ENCODE measurements at places on chromosomes 4 and X.

GRCh38 chr4:13427599-13428325, 56.4 kb downstream of the RAB28 start:
- DNase-seq: no peak

GRCh38 chr4:156999175-156999517, 27.5 kb upstream of the PDGFC start:
- DNase-seq: no peak

DNA sequence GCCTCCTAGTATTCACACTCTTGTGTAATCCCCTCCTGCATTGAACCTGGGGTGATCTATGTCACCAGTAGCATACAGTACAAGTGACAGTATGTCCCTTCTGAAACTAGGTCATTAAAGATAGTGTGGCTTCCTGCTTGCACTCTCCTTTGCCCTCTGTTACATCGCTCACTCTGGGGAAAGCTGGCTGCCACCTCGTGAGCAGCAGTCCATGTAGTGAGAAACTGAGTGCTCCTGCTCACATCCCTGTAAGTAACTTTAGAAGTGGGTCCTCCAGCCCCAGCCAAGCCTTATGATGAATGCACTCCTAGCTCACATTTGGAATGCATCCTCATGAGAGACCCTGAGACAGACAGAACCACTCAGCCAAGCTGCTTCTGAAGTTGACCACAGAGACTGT, 89.8 kb upstream of the TNIP3 start:
- DNase-seq: no peak

GRCh38 chrX:45449982-45450381, 249.3 kb upstream of the DIPK2B start:
- no peak for DNase-seq

DNA sequence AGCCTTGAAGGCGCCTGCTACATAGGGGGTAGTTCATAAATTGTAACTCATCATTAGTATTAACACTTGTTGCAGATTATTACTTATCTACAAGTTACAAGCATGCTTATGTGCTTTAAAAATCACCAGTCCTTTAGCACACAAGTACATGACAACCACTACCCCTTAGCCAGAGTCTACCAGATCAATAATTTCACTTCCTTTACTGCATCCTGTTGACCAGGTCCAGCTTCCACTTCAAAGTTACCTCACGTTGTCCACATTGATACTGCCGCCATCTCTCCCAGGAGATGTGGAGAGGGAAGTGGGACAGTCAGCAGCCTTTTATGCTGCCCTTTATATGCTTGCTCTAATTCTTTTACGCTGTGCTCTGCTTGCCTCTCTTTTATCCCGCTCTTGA, 231.3 kb upstream of the CXXC4 start:
- no peak for DNase-seq

GRCh38 chr4:149511558-149512298, 303.9 kb downstream of the IQCM start:
- DNase-seq: no peak

- DNase-seq: no peak
Measured at GRCh38 chr4:40350627-40351227, 15.6 kb downstream of the CHRNA9 start.

DNA sequence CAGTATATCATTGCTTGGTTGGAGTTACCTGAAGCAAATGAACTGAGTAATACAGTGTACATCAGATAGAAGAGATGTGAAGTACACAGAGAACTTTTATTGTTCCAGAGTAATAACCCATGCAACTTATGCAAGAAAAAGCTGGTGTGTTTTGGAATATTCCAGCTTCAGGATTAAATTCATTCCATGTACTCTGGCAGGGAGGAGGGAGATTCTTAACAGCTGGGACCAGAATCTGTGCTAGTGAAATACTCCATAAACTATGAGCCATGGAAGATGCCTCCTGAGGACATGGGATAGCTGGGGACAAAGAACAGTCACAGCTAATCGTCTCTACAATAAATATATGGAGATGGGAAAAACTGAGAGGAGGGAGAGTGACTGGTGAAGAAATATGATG, 101.6 kb upstream of the OTUD4 start:
- no peak for DNase-seq

DNA sequence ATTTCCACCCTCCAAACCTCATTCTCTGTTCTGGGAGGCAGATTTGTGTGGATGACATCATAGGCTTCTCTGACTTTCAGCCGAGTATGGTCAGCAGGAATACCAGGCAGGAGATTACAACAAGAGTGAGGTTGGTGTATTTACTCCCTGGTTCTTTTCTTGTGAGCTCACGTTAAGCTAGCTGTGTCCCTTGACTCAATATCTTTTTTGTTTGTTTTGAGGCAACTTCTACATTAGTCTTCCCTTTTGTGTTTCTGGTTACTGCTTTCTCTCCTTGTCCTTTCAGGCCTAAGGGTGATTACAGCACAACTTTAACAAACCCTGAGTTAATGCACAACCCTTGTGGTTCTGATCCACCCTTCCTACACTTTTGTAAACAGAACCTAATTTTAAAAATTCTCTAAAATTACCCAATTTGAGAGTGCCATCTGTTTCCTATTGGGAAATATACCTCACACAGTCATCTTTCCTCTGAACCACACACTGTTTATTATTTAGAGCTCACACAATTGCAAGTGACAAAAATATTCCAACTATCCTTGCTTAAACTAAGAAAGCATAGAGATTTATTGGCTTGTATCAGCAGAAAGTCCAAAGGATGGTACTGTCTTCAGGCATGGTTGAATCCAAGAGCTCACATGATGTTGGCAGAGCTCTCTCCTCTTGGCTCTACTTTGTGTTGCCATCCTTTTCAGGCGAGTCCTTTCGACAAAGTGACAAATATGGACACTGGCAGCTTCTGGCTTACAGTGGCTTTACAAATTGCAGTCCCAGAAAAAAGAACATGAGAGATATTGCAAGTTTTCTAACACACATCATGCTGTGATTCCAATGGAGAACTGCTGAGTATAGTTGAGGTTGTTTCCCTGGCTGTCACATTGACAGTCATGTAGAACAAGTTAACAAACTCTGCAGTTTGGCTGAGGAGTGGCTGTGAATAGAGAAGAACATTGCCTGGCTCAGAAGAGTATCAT, 150.5 kb upstream of the DDIT4L start:
- no peak for DNase-seq

DNA sequence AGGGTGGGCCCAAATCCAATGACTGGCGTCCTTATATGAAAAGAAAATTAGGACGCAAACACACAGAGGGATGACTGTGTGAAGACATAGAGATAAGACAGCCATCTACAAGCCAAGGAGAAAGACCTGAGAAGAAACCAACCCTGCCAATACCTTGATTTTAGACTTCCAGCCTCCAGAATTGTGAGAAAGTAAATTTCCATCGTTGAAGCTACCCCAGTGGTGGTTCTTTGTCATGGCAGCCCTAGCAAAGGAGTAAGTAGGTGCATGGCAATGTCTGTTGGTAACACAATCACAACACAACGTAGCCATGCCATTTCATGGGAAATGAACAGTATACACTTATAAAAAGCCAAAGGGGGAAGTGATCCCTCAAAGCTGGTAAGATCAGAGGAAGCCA, 25.3 kb downstream of the SMIM20 start:
- DNase-seq: no peak

DNA sequence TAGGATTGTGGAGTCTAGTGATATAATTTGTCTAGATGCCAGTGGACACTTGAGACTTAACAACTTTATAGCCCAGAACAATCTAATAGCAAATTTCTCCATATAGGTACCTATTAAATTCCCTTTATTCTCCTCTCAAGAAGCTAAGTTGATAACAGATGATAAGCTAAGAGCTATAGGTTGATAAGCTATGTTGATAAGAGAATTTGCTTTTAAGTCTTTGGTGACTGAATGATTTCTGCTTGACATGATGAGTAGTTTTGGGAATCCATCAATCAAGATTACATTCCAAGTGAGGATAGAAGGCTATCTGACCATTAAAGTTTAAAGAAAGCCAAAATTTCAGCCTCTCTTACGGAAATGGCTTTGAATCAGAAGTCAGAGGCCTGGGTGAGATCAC, 131.6 kb downstream of the EMCN start:
- no peak for DNase-seq

DNA sequence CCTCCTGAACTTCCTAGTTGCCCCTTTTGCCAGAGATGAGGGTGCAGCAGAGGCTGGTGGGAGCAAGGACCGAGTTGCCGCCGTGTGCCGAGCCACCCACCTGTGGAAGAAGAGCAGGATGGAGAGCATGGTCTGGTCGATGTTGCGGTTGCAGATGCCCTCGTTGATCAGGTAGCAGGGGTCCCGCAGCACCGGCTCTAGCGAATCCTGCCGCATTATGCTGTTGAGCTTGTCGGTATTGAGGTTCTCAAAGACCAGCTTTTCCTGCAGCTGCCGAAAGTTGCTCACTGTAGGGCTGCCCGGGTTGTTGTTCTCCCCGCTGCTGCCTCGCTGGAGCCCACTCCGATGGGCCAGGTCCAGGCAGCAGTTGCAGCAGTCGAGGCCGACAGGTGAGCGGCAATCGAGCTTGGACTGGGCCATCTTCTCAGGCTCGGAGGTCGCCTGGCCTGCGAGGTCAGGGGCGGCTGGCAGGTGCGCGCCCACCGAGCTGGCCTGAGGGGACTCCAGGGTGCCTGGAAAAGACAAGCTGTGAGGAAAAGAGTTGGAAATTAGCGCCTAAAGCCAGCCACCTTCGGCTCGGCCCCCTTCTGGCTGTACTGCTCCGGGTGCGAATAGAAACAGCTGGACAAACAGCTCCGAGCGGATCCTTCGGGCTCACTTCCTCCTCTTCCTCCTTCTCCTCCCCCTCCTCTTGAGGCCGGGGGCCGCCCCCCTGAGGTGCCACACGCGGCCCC, 420 bp downstream of the TSC22D3 start:
- DNase-seq: peak; percentile 47

- no peak for DNase-seq
Measured at GRCh38 chr4:146443525-146443924, 78.2 kb downstream of the SLC10A7 start.

- DNase-seq: no peak
Measured at GRCh38 chr4:188627892-188628291, 488.7 kb downstream of the TRIML1 start.

- no peak for DNase-seq
Measured at GRCh38 chr4:67565284-67565683, 6.8 kb downstream of the STAP1 start.

DNA sequence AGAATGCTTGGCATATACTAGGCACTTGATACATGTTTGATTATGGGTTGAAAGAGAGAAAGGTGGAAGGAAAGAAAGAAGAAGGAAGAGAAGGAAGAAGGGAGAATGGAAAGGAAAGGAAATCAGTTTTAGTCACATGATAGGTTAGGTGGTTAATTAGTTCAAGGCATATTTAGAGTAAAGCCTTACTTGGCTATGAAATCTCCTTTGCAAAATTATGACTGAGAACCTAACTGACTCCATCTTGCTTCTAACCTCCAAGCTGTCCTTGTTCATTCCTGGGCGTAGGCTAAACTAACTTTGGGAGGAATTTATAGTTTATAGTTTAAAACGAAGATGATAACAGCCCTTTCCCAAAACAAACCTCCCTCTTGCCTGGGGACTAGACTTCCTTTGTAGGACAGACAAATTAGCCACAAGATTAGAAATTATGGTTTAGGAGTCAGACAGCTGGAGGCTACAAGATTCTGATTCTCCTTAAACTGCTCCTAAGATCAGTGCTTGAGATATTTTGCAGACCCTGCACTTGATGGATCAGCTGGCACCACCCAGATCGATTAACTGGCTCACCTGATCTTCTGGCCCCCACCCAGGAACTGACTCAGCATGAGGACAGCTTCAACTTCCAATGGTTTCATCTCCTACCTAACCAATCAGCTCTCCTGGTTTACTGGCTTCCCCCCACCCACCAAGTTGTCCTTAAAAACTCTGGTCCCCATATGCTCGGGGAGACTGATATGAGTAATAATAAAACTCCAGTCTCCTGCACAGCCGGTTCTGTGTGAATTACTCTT, 55.0 kb downstream of the TXK start:
- DNase-seq: no peak

- no peak for DNase-seq
Measured at GRCh38 chrX:18353931-18354368, 538 bp downstream of the SCML2 start.

DNA sequence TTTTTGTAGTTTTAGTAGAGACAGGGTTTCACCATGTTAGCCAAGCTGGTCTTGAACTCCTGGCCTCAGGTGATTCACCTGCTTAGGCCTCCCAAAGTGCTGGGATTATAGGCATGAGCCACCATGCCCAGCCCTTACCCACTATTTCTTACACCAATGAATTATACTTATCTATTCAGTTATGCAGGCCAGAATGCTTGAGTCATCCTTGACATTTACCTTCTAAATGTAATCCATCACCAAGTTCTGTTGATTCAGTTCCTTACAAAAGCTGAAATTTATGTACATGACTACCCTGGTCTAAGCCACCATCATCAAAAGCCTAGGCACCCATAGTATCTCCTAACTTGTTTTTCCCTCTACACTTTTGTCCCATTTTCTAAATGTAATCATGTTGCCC, 585.7 kb downstream of the IL15 start:
- DNase-seq: no peak

DNA sequence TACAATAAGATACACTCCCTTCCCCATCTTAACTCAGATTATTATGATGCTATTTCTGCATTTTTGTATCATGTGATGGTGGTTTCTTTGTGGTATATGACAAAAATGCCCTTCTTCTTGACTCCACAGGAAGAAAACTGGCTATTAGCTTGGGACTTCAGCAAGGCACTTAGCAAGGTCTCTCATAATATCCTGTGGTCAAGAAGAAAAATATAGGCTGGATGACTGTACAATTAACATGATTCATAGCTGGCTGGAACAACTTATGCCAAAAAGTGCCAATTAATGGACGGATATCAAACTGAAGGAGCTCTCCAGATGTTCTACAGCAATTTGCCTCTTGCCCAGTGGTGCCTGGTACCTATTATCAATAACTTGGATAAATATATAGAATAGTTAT, 2.3 kb upstream of the MID1IP1 start:
- no peak for DNase-seq

- no peak for DNase-seq
Measured at GRCh38 chr4:88969271-88969670, 87.7 kb downstream of the FAM13A start.

- DNase-seq: no peak
Measured at GRCh38 chrX:87338510-87338909, 179.1 kb upstream of the KLHL4 start.

DNA sequence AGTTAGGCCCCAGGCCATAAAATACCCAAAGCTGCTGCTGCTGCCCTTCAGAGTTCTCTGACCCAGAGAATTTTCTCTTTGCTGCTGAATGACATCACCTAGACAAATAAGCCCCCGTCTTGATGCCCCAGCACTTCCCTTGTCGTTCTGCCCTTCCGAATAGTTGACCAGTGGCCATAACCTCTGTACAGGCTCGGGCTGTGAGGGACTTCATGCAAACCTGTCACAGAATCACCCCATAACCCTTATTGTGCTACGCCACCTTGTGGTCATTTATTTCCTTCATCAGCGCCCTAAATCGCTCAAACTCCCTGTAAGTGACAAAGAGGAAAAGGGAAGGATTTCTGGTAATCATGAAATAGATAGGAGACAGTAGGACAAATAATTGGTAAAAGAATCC, 18.8 kb downstream of the SPACA5 start:
- no peak for DNase-seq

DNA sequence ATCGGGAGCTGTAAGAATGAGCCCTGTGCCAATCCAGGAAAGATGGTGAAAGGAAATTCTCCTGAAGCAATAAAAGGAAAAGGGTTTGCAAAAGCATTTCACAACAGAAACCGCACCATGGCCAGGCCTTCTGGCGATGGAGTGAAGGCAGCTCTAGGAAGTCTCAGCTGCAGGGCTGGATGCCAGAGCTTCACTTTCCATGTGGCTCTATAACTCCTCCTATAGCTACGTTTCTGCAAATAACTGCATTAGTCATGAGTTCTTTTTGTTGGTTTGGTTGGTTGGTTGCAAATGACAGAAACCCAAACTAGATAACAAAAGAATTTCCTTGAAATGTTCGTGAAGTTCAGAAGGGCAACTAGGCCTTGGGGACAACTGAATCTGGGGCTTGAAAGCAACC, 84.6 kb downstream of the RELL1 start:
- no peak for DNase-seq
